ENCODE measurements at places on chromosomes 6 and 20. TPM values are rescaled to one million over a fixed set of nuclear protein-coding genes. Genes with fewer than 3 reads are reported as not detected.

DNA sequence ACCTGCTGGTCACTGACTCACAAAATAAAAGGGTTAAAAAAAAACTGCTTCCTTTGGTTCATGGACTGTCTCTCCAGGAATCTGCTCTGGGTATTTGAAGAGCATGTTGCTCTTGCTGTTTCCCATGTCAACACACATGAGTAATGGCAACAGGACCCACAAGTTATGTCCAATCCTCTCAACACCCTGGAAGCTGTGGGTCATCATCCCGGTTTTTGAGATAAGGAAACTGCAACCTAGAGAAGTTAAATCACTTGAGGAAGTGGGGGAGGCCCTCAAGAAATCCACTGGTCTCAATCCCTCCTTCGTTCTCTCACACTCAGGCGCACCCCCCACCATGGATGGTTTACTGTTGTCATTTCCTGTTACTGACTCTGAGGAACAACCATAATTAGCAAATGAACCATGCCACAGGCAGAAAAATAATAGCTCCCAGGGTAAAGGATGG is 12.4 kb downstream of the MAP1LC3A start:
- DNase-seq, result no peak

DNA sequence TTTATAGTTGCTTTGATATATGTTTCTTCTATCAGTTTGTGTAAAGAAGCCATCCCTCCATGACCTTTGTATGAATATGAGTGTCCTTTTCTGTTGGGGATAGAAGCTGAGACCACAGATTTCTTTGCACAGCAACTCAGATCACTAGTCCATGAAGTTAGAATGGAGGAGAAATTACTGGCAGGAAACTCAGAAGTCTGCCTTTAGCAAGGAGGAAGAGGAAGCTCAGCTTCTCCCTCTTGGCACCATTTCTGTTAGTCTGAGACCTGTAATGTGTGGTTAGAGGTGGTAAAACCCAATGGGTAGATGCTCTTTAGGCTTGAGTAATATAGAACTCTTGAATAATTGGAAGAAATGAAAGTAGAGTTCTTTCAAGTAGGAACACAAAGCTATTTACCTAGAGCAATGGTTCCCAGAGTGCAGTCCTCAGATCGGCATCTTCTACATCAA is 995.3 kb upstream of the FLRT3 start:
- DNase-seq, result no peak

- no peak for DNase-seq
Observed at GRCh38 chr20:16806886-16807285, 58.7 kb downstream of the OTOR start.

MTG2 gene
- polyA plus RNA-seq, result 30.2 TPM

ZNF217 gene
- polyA plus RNA-seq, result 36.2 TPM

GGTLC1 gene
- not detected for polyA plus RNA-seq
